Activated CD4-positive, alpha-beta T cell treated with anti-CD3 and anti-CD28 coated beads for 36 hours (primary cell): ENCODE measurements at places on chromosomes 1 and 21. TPM values are rescaled to one million over a fixed set of nuclear protein-coding genes. Genes with fewer than 3 reads are reported as not detected.

DNA sequence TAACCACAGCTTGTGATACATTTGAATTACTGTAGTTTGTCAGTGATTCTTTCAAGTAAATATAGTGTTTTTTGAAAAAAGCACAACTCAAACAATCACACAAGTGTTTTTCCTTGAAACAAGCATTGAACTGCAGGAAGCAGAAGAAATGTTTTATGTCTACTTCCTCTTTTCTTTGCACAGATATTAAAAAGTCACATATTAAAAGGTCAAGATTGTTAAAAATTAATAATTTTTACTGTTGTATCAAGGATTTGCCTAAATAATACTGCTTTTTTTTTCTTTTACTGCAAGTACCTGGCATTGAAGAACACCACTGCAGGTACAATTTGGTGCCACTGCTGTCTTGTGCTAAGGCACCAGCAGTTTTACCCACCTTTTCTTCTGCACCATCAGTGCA, 214.2 kb upstream of the C1orf105 start:
- DNase-seq: no peak

- no peak for DNase-seq
Observed at GRCh38 chr21:27694667-27695066, 727.8 kb upstream of the ADAMTS5 start.

- DNase-seq: no peak
Observed at GRCh38 chr1:23927097-23927496, 13.9 kb upstream of the CNR2 start.

- no peak for DNase-seq
Observed at GRCh38 chr21:15442743-15443469, 286.9 kb upstream of the USP25 start.

GRCh38 chr1:115764541-115764940, 4.0 kb downstream of the CASQ2 start:
- DNase-seq: no peak

- DNase-seq: no peak
Observed at GRCh38 chr1:187645651-187646050, 816.9 kb downstream of the PLA2G4A start.

DNA sequence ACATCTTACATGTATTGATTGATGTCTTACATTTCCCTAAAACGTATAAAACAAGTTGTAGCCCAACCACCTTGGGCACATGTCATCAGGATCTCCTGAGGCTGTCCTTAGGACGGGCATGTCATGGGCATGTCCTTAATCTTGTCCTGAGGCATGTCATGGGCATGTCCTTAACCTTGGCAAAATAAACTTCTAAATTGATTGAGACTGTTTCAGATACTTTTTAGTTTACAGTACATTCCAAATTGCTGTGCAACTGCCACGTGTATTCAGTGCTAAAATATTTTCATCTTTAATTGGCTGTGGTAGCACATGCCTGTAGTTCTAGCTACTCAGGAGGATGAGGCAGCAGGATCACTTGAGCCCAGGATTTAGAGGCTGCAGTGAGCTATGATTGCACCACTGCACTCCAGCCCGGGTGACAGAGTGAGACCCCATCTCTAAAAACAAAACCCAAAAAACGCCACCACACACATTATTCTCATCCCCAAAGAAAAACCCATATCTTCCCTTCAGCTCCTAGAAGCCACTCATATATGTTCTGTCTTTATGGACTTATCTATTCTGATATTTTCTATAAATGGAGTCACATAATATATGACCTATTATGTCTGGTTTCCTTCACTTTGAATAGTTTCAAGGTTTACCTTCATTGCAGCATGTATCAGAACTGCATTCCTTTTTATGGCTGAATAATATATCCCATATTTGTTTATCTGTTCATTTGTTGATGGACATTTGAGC, 96.0 kb upstream of the BTG3 start:
- DNase-seq: no peak

GRCh38 chr1:200128944-200129879, 101.7 kb downstream of the NR5A2 start:
- no peak for DNase-seq

GRCh38 chr1:240526312-240526711, 85.6 kb downstream of the GREM2 start:
- no peak for DNase-seq

- no peak for DNase-seq
Observed at GRCh38 chr1:183198463-183198862, 12.4 kb downstream of the LAMC2 start.

DNA sequence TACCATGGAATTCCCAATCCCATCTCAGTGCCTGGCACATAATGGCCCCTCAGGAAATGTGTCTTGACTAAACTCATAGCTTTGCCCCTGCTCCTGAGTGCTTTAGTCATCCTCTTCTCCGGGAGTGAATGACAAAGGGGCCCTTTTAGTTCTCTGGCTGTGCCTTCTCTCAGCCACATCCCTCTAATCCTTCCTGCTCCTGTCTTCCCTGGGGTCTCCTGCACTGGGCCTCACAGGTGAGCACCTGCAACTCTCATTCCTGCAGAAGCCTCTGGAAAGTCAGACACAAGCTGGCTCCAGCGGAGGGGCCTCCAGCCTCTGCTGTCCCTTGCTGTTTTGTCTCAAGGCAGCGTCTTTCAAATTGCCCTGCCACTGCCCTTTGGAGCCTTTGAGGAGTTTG, 14.0 kb upstream of the ETV3L start:
- no peak for DNase-seq

DNA sequence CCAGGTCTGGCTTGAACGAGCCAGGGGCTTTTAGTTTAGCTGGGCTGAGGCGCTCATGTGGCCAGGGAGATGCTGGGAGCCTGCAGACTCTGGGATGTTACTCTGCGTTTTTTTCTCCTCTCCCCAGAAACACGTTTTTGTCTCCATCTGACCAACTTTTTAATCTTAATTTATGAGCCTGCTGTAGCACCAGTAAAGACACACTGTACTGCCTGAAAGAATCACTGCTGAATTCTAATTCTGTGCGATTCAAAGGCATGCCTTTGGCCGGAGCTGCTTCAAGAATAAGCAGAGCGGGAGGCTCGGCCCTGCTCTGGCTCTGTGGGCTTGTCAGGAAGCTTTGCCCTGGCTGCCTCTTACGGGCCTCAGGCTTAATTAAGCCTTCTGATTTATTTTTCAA, 129.5 kb downstream of the CAMTA1 start:
- no peak for DNase-seq

GRCh38 chr1:18107369-18108298, at the start of gene IGSF21:
Gene IGSF21, plus strand, starts transcription at chr1:18107798. Its CDS starts 331 bp downstream, at chr1:18108129.
- DNase-seq: no peak

DNA sequence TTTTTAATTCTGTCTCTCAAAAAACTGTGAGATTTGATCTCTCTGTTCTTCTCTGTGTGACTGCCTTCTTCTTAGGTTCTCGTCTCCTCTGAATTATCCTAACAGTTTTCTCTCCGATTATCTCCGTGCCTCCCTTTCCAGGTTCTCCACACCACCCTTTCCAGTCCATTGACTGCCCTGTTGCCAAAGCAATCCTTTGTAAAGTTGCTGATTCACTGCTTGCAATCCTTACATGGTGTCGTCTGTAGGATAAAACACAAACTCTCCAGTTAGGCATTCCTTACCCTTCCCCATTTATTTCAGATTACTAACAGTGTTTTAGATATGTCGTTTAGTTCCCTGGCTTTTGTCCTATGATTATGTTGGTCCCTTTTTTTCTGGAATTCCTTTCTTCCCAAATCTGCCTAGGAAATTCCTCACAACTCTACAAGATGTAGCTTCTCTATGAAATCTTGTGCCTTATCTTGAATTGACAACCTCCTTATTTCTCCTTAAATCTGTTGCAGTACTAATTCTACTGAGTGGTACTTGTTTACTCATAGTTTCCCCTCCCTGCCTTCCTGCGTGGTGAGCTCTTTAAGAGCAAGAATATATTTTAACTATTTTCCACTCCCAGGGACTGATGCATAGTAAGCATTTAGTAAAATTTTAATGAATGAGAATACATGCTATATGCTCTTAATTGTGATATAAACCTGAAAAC, 22.3 kb downstream of the RCOR3 start:
- DNase-seq: peak; percentile 24

DNA sequence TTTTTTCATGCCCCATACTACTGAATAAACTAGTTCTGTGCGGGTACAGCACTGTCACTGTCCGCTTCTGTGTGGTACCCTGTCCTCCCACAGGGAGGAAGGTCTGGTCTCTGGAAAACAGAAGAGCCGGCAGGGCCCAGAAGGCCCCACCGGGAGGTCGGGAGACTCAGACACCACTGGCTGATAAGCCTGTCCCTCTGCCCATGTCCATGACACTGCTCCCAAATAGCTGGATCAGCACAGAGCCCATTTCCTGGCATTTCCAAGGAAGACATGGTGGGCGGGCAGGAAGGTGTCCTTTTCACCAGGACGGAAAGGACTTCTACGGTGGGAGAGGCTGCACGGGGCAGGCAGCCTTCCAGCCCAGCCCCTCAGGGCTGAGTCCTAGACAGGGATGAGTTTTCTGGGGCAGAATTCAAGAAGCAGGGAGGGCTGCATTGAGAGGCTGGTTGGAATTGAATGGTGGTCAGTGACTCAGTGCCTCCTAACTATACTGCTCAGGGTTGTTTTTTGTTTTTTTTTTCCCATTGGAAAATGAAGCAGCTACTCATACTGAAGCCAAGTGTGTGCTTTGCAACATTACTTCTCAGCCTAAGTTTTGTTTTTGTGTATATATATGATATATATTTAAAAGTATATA, 7.1 kb downstream of the PSRC1 start:
- no peak for DNase-seq

DNA sequence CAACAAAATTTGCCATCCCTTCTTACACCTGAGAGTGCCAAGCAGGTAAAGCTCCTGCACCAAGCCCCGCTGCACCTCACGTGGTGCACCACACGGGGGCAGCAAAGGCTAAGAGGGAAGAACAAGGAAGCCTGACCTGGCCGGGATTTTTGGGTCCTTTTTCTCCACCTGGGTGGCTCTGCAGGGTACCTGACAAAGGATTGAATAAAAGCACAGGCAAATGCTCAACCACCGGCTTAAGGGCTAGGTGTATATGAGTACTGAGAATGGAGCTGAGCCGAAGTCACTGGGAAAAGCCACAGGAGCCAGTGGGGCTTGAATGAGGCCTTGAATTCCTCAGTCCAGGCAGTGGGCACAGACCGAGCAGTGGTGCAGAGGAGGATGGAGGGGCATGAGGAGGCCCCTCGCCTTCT, 36.4 kb downstream of the ZNF697 start:
- peak; percentile 79 for DNase-seq

DNA sequence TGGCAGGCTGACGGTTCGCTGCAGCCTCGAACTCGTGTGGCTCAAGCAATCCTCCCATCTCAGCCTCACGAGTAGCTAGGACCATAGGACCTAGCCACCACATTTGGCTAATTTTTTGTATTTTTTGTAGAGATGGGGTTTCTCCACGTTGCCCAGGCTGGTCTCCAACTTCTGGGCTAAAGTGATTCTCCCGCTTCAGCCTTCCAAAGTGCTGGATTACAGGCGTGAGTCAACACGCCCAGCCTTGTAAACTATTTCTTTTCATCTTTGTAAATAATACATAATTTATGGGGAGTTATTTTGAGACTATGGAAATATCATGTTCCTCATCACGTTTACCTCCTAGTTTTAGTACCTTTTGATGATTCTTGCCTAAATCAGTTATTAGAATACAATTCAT, 906 bp upstream of the FBXO28 start:
- DNase-seq: no peak

- DNase-seq: no peak
Observed at GRCh38 chr1:115647919-115648650, 6.3 kb downstream of the VANGL1 start.

DNA sequence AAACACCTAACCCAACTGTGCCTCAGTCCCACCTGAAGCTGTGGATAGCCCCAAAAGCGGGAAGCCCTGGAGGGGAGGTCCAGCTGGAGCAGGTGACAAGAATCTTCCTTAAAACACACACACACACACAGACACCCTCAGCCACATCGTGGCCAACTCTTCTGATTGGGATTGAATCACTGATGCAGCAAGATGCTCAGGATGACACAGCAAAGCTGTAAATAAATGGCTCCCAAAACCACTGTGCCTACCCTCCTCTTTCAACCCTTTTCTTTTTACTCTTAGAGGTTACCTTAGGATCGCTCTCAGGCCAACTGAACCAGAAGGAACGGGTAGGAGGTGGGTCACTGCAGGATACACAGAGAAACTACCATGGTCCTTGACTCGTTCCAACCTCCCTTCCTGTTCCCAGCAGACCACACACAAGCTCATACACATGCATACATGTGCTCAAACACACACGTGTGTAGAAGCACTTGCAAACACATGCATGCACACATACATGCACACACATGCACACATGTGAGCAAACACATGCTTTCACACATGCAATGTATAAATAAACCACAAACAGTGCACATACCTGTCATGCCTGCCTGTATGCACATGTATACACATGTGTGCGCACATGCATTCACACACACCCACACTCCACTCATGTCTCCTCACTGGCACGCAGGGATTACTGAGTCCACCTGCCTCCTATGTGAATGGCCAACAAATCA, 14.4 kb downstream of the CAPN9 start:
- DNase-seq: no peak

GRCh38 chr1:10724948-10725847, 71.2 kb downstream of the CASZ1 start:
- DNase-seq: no peak

CATSPER4 gene
- not detected for total RNA-seq

TEX38 gene
- total RNA-seq: 0.18 TPM

NCDN gene
- total RNA-seq: 23.4 TPM

RAB3B gene
- total RNA-seq: 0.11 TPM

SYPL2 gene
- total RNA-seq: 0.05 TPM

FCGR1A gene
- not detected for total RNA-seq

GJA8 gene
- not detected for total RNA-seq

TESK2 gene
- 3.3 TPM for total RNA-seq
